ENCODE measurements at places on chromosomes 16 and 17. TPM values are rescaled to one million over a fixed set of nuclear protein-coding genes. Genes with fewer than 3 reads are reported as not detected.
A peak's percentile ranks its signal among the peaks of the same experiment; 100 is the strongest.

DNA sequence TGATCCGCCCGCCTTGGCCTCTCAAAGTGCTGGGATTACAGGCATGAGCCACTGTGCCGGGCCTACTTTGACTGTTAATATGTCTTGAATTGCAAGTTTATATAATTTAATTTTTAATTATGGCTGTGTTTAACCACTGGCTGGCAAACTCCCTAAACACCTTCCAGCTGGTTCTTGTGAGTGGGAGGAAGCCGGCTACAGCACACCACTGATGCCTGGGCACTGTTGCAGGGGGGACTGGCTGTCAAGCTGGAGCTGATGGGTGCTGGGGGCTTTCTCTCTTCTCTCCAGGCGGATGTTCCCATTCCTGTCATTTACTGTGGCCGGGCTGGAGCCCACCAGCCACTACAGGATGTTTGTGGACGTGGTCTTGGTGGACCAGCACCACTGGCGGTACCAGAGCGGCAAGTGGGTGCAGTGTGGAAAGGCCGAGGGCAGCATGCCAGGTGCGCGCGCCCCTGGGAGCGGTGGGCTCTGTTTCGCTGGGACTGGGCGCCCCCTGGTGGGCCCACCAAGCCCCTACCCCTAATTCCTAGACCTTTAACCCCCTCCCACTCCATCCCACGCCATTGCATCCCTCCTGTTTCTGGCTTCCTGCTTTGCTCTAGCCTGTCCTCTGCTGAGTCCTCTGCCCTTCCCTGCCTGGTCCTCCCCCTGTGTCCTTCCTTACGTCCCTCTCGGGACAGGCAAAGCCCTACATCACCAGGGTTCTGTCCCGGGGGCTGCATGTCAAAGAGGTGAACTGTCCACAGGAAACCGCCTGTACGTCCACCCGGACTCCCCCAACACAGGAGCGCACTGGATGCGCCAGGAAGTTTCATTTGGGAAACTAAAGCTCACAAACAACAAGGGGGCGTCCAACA is 9.5 kb downstream of the TBX21 start:
- no peak for DNase-seq

The METTL26 gene
- 55.4 TPM for total RNA-seq

- DNase-seq: no peak
These were observed 3.5 kb downstream of the CSNK1D start for GRCh38 chr17:82269882-82270500.

DNA sequence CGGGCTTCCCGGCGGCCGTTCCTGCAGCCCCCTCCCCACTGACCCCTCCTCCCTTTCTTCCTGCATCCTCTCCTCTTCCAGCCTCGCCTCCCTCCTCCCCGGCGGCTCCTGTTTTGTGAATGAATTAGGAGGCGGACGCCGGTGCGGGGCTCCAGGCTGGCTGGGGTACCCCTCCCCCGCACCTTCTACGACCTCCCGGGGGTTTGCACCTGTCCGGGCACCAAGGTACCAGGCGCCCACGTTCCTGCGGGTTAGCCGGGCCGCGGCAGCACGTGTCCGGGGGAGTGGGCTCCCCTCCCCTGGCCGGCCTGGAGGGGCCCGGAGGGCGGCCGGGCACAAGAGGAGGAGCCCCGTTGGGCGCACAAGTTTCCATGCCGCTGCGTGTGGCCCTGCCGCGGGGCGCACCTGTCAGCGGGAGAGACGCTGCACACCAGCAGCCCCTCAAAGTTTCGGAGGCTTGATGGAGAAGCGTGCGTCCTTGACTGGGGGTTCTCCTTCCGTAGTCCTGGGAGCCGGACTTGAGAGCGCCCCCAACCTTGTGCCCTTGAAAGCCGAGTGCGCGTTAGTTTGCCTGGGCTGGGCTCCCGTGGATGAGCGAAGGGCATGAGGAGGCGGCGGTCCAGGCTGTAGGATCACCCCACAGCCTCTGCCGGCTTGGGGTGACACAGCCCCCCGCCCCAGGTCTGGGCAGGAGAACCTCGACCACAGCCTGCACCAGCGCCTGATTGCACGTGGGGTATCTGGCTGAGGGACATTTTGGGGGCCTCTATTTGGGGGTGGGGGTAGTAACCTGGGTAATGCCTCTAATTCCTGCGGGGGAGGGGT is 1.2 kb downstream of the HAS3 start:
- DNase-seq: peak; percentile 59

DNA sequence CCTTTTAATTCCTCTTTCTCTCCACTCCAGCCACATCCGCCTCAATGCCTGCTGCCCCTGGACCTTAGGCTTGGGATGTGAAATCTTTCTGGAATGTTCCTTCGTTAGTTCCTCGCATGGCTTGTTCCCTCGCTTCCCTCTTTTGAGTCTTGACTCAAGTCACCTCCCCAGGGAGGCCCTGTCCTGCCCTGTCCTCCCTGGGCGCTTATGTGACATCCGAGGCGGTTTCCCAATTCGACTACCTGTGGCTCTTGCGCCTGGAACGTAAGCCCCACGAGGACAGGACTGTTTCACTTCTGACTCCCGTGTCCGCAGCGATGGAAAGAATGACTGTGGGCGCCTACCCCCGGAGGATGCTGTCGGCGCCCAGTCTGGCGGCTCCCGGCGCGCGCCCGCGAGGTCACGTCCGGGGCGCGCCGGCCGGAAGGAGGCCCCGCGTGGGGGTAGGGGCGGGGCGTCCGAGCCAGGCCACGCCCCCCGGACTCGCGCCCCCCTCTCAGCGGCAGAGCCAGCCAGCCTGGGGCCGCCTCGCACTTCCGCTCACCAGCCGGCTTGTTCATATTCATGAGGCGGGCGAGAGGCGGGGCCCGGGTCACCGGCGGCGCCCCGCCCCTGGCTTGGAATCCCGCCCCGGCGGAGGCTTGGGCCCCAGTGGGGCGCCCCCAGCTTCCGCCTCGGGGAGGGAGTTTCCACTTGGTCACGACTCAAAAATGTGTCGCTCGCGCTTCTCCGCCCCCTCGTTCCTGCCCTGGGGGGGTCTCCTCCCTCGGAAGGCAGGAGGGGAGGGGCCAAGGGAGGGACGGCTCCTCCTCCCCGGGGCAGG is 8.4 kb upstream of the GLIS2 start:
- DNase-seq: peak; percentile 99

The XYLT2 gene
- 18.4 TPM for total RNA-seq

- peak; percentile 44 for DNase-seq
These were observed 594 bp downstream of the MAPK8IP3 start for GRCh38 chr16:1706386-1707192.

- peak; percentile 71 for DNase-seq
These were observed 229.8 kb downstream of the CPPED1 start for GRCh38 chr16:12573730-12574383.

The C1QL1 gene
- 1.6 TPM for total RNA-seq

The NPIPB6 gene
- 1.4 TPM for total RNA-seq

The CLEC16A gene
- total RNA-seq: 24.0 TPM

DNA sequence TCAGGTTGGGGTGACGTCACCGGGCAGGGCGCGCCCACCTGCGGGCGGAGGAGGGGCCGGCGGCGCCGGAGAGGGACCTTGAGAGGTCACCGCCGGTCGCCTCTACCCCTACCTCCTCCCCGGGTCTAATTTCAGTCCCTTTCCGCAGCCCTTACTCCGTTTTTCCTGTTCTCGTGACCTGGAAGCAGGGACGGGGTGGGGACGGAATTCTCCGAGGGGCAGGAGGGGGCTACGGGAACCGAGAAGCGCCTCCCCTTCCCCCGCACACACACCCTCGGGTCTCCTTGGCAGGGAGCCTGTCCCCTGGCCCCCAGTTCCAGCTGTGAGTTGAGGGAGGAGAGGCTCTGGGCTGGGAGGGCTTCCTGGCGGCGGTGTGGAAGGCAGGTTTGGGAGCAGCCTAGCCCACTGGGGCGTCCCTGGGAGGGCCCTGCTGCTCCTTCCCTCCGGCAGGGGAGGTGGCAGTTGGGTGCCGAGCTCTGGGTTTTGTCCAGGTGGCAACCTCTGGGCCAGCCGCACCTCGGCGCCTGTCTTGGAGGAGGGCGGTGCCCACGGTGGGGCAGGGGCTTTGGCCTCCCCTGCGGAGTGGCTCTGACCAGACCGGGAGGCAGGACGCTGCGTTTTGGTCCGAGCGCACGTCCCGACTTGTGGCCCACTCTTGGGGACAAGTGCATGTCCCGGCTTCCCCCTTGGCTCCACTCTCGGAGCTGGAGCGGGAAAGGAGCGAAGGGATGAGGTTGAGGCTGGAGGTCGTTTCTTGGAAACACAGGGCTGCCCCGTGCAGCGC is 773 bp downstream of the SYNGR3 start:
- DNase-seq: no peak

- DNase-seq: no peak
These were observed 15.2 kb upstream of the IGFALS start for GRCh38 chr16:1808691-1809090.

DNA sequence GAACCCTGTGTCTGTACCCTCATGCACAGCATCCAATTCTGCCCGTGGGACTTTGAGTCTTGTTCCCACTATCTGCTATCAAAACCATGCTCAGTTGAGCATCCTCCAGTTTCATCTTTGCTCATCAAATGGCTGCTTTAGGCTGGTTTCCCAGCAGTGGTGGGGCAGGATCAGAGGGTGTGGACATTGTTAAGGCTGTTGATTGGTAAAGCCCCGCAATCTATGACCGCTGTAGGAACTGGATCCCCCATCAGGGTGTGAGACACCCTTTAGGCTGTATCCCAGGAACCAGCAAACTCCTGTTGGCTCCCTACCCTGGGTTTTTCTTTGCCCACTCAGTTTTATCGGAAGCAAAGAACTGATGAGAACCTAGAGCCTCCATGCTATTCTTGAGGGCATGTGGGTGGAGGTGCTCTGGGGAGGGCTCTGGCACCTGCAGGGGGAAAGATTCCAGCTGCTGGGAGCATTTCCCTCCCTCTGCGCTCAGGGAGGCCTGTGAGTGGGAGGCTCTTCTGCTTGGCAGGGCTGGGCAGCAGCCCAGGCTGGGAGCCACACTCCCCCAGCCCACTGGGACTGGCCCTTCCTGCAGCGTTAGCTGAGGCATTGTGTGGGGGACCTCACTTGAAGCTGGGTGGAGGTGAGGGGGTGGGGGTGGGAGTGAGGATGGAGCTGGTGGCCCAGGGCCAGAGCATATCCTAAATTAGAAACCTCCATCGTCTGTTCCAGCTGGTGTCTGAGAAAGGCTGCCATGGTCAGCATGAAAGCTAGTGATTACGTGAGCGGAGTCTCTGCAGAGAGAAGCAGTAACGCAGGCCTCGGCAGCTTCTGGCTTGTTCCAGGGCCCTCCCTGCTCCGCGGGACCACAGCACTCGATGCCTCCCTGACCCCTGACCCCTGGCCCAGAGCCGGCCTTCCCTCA is 160.6 kb downstream of the IRF8 start:
- DNase-seq: peak; percentile 88

The PITPNM3 gene
- total RNA-seq: 2.3 TPM

- DNase-seq: no peak
These were observed 8.0 kb upstream of the XYLT2 start for GRCh38 chr17:50337956-50338355.
